Skeletal muscle cell (primary cell): ENCODE measurements at places on chromosomes 7 and 10.

DNA sequence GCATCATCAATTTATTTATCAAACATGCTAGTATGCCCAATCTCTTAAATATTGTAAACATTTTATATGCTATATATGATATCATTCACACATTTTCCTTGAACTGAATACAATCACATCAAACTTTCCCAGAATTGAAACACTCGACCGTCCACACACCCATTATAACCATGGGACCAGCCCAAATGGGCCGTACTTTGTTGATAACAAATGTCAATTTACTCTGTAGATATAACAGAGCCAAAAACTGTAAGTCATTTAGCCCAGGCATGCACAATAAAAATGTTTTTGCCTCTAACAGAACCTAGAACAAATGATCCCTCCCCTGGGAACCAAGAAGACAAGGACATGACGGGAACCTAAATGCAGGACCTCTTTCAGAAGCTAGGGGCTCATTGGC, 683 bp upstream of the ANKRD22 start:
- no peak for DNase-seq

DNA sequence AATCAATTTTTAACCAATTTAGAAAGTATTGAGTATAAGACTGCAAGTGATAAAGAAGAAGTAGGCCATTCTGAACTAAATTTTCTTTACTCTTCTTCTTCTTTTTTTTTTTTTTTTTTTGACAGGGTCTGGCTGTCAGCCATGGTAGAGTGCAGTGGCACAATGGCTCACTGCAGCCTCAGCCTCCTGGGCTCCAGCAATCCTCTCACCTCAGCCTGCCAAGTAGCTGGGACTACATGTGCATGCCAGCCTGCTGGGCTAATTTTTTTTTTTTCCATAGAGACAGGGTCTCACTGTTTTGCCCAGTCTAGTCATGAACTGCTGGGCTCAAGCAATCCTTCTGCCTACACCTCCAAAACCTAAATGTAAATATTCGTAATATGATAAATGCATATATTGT, 63.2 kb downstream of the DGKB start:
- DNase-seq = no peak

GRCh38 chr10:48791267-48791928, 106.7 kb downstream of the WDFY4 start:
- DNase-seq = no peak

GRCh38 chr10:77060913-77061312, 576.7 kb downstream of the KCNMA1 start:
- no peak for DNase-seq

DNA sequence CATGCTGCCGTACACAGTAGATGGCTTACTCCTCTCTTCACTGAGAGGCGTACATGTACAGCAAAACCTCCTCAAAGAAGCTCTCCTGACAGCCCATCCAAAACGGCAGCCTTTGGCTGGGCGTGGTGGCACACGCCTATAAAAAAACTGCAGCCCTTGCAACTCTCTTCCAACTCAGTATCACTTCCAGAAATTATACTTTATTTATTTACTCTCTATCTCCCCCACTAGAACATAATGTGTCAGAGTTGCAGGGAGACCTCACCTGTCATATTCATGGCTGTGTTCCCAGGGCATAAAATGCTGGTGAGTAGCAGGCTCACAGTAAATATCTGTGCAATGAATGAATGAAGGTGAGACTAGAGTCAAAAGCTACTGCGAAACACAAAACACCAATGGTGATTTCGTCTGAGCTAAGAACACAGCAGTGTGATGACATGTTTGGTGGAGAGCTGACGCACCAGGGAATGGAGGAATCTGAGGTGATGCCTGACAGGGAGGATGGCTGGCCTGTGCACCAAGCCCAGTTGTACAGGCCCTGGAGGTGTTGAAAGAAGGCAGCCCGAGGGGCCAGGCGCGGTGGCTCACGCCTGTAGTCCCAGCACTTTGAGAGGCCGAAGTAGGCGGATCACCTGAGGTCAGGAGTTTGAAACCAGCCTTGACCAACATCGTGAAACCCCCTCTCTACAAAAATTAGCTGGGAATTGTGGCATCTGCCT, 55.3 kb downstream of the COBL start:
- no peak for DNase-seq

DNA sequence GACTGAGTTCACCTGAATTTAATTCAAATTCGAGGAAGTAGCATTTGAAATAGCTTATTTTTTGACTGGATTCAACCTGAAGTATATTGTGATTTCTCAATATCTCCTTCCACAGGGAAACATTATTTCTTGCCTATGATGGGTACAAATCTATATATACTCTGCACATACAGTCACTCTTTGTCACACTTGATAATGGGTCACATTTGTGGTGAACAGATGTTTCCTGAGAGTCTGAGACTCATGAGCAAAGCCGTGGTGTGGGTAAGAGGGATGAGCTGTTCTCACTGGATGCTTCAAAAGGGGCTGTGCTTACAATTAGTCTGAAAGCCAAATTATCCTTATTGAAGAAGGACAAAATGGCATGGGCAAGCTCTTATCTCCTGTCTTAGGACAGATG, 18.0 kb upstream of the TBXAS1 start:
- DNase-seq = no peak

- no peak for DNase-seq
These were observed 66.1 kb downstream of the RBM33 start for GRCh38 chr7:155710530-155710929.

GRCh38 chr7:155001756-155002410, 1.0 kb downstream of the PAXIP1 start:
- DNase-seq = no peak
